ENCODE measurements at places on chromosomes 11 and 22. TPM values are rescaled to one million over a fixed set of nuclear protein-coding genes. Genes with fewer than 3 reads are reported as not detected.
A peak's percentile ranks its signal among the peaks of the same experiment; 100 is the strongest.

- no peaks in the 10 kb centered on the region for H3K27me3 ChIP-seq
- peaks cover 53% of the 10 kb centered on the region for H3K4me1 ChIP-seq
- H3K4me3 ChIP-seq, result peak overlapping the region; percentile 79
- DNase-seq, result no peak
- peak overlapping the region; percentile 97 for H3K27ac ChIP-seq
Observed at GRCh38 chr11:128520888-128521681, 66.3 kb downstream of the ETS1 start.

DRD2 gene
- 0.13 TPM for total RNA-seq

OR51B4 gene
- total RNA-seq, result not detected

DNA sequence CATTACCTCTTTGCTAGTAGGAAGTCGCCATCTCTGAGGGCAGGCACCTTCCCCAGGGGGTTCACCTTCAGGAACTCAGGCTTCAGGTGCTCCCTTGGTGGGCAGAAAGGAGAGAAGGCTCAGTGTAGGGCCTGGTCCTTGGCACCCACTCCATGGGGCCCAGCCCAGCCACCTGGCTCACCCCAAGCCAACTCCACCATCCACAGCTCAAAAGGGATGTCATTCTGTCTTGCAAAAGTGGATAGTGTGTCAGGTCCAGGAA is 2.7 kb upstream of the GSTT4 start:
- DNase-seq, result no peak
- no peak overlapping the region for H3K27ac ChIP-seq
- no peaks in the 10 kb centered on the region for H3K27me3 ChIP-seq

TREH gene
- total RNA-seq, result 0.89 TPM

DNA sequence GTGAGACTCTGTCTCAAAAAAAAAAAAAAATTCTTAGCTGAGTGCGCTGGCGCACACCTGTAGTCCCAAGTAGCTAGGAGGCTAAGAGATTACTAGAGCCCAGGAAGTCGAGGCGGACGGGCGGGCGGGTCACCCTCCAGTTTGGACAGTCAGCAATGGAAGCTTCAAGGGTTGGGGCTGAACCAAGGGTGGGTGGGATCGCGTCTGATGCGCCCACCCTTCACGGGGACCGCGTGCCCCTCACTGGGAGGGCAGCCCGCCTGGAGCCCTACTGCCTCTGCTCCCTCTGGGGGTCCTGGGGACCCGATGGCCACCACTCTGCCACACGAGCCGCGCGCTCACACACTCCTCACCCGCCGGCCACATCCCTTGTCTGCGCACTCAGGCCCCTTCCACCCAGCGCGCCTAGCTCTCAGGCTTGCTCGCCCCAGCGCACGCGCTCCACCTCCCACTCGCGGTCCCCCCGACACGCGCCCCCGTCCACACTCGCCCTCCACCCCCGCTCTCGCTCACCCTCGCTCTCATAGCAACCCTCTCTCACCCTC is 494 bp downstream of the CHID1 start:
- H3K36me3 ChIP-seq, result no peaks in the 10 kb centered on the region
- peaks cover 13% of the 10 kb centered on the region for H3K4me1 ChIP-seq
- no peak for DNase-seq
- peak overlapping the region; percentile 96 for H3K4me3 ChIP-seq
- peak overlapping the region; percentile 91 for H3K27ac ChIP-seq

GRCh38 chr22:35838855-35839576 is 121.3 kb downstream of the APOL5 start:
- DNase-seq, result no peak
- no peaks in the 10 kb centered on the region for H3K27me3 ChIP-seq
- peaks cover 41% of the 10 kb centered on the region for H3K4me1 ChIP-seq

DNA sequence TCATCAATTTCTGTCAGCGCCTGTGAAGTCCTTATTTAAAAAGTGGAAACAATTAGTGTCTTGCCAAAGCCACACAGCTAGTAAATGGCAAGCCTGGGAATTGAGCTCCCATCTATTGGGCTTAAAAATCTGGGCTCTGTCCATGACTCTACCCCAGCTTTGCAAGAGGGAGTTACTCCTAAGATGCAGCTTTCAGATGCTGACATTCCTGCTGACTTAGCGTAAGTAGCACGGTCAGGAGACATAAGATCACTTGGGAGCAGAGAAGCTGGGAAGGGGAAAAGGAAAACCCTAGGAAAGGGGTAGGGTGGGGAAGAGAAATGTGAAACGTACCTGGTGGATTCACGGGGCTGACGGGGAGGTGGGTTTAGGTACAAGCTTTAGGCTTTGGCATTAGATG is 36.0 kb upstream of the OR4B1 start:
- no peaks in the 10 kb centered on the region for H3K36me3 ChIP-seq
- no peak for DNase-seq
- no peaks in the 10 kb centered on the region for H3K4me1 ChIP-seq

DNA sequence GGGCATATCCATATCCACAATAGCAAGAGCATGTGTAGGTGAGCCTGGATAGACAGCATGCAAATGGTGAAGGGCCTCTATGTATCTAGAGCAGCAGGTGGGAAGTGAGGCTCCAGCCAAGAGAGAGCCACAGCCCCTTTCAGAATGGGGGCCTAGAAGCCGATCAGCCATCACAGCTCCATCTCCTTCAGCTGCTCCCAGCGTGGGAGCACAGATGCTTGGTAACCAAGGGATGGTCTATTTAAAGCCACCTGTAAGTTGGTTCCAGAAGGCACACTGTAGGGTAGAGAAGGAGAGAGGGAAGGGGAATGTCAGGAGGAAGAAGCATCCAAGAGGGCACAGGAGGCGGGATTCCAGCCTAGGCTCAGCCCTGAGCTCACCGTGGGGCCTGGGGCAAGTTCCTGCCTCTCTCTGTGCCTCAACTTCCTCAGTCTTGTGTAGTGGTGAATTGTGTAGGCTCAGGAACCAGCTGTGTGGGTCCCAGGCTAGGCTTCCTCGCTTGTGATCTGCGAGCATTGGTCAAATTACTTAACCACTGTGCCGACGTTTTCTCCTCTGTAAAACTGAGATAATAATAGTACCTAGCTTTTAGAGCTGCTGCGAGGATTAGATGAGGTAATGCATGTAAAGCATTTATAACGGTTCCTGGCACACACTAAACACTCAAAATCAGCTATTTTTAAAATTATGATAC is 122.9 kb upstream of the NAV2 start:
- no peaks in the 10 kb centered on the region for H3K27me3 ChIP-seq
- H3K4me3 ChIP-seq, result no peak overlapping the region
- DNase-seq, result no peak
- H3K4me1 ChIP-seq, result no peaks in the 10 kb centered on the region
- no peaks in the 10 kb centered on the region for H3K36me3 ChIP-seq
- H3K27ac ChIP-seq, result no peak overlapping the region

GRCh38 chr11:102168481-102168880 is 58.2 kb downstream of the YAP1 start:
- H3K27me3 ChIP-seq, result no peaks in the 10 kb centered on the region
- H3K36me3 ChIP-seq, result peaks cover 8% of the 10 kb centered on the region
- no peak overlapping the region for H3K27ac ChIP-seq
- H3K4me3 ChIP-seq, result no peak overlapping the region
- H3K4me1 ChIP-seq, result peaks cover 5% of the 10 kb centered on the region

CDKN1C gene
- 71.9 TPM for total RNA-seq

DNA sequence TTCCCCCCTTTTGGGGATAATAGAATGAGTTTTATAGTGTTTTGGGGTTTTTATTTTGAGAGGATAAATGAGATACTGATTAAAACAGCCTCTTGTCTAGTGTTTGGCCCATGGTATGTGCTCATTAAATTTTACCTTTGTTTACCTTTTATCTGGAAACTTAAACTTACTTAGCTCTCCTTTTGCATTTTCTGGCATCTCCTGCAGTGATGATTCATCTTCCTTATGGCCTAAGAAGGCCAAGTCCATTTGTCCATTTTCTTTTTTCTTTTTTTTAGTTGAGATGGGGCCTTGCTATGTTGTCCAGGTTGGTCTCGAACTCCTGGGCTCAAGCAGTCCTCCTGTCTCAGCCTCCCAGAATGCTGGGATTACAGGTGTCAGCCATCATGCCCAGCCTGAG is 156.3 kb downstream of the COMMD9 start:
- H3K27me3 ChIP-seq, result no peaks in the 10 kb centered on the region
- H3K36me3 ChIP-seq, result no peaks in the 10 kb centered on the region
- DNase-seq, result no peak
- no peak overlapping the region for H3K27ac ChIP-seq
- H3K4me1 ChIP-seq, result no peaks in the 10 kb centered on the region
- H3K4me3 ChIP-seq, result no peak overlapping the region

- H3K27me3 ChIP-seq, result no peaks in the 10 kb centered on the region
- no peak overlapping the region for H3K27ac ChIP-seq
Observed at GRCh38 chr11:62702246-62702645, 5.0 kb downstream of the BSCL2 start.

NXPE4 gene
- total RNA-seq, result not detected

DNA sequence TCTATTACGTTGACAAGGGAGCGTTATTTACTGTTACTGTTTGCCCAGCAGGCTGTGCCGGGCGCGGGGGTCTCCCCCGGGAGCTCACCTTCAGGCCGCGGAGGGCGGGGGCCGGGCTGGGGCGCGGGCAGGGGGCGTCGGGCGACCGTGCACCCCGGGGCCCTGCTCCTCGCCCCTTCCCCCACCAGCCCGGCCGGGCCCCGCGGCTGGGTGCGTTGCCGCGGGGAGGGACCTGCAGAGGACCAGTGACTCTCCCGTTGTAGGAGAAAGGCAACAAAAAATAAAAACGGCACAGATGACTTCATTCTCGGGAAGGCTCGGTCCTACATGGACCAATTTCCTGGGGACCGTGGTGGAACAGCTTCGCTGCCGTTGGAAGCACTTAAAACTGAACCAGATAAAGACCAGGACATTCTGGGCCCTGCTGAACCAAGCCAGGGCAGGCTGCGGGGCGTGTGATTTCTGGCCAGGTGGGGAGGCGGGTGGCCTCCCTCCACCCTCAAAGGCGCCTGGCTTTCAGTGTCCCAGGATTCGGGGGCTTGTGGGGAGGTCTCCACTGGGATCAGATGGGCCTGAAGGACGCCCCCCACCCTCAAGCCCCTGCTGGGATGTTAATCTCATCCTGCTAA is 57.4 kb downstream of the IGLL1 start:
- H3K4me3 ChIP-seq, result no peak overlapping the region
- H3K27me3 ChIP-seq, result no peaks in the 10 kb centered on the region
- H3K36me3 ChIP-seq, result no peaks in the 10 kb centered on the region
- H3K27ac ChIP-seq, result peak overlapping the region; percentile 46
- DNase-seq, result no peak
- peaks cover 29% of the 10 kb centered on the region for H3K4me1 ChIP-seq

DNA sequence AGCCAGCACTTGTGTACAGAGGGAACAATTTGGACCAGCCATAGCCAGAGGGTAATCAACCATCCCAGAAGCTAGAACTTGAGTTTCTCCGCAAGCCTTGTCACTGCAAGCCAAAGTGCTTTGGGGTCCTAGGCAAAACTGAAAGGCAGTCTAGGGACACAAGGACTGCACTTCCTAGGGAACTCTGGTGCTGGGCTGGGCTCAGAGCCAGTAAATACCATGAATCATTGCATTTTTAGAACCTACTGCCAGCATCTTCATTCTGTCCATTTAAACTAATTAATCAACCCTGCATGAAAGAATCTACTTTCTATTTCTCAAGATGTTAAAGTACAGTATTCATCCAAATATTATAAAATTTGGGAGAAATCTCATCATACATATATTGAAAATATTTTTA is 20.0 kb downstream of the PATE3 start:
- DNase-seq, result no peak
- H3K27me3 ChIP-seq, result no peaks in the 10 kb centered on the region
- no peak overlapping the region for H3K4me3 ChIP-seq

MRGPRE gene
- total RNA-seq, result not detected

- H3K4me1 ChIP-seq, result peaks cover 27% of the 10 kb centered on the region
- H3K36me3 ChIP-seq, result no peaks in the 10 kb centered on the region
- no peaks in the 10 kb centered on the region for H3K27me3 ChIP-seq
- DNase-seq, result no peak
Observed at GRCh38 chr11:102464037-102464436, 11.5 kb upstream of the TMEM123 start.

ABCG4 gene
- 0.78 TPM for total RNA-seq

CXCR5 gene
- 0.15 TPM for total RNA-seq

- no peak for DNase-seq
- H3K27ac ChIP-seq, result peak overlapping the region; percentile 50
- H3K36me3 ChIP-seq, result no peaks in the 10 kb centered on the region
Observed at GRCh38 chr22:38172832-38173640, 8.6 kb downstream of the PLA2G6 start.

OR2AG2 gene
- 0.13 TPM for total RNA-seq

- no peak overlapping the region for H3K4me3 ChIP-seq
- peak; percentile 43 for DNase-seq
- H3K4me1 ChIP-seq, result peaks cover 30% of the 10 kb centered on the region
Observed at GRCh38 chr11:102144357-102145355, 34.4 kb downstream of the YAP1 start.

DNA sequence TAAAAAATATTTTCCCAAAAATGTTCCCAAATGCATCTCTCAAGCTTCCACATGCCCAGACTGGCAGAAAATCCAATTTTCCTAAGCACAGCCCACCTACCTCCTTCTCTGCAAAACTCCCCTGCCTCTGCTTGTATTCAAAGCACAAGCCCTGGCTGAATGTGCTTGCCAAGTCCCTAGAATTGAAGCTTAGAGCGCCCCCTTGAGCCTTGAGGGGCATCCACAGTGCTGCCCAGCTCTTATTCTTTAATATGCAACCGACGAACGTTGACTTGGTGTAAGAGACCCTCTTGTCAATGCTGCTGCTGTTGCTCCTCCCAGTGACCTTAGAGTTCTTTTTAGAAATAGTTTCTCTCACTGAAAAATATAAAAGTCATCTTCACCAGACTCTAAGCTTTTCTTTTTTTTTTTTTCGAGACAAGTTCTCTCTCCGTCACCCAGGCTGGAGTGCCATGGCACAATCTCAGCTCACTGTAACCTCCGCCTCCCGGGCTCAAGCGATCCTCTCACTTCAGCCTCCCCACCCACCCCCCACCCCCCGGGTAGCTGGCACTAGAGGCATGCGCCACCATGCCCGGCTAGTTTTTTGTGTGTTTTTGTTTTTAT is 63.5 kb upstream of the CAPRIN1 start:
- H3K36me3 ChIP-seq, result no peaks in the 10 kb centered on the region
- no peak overlapping the region for H3K4me3 ChIP-seq
- H3K27me3 ChIP-seq, result no peaks in the 10 kb centered on the region

- no peak overlapping the region for H3K27ac ChIP-seq
- H3K27me3 ChIP-seq, result no peaks in the 10 kb centered on the region
- H3K36me3 ChIP-seq, result peaks cover 39% of the 10 kb centered on the region
- peaks cover 10% of the 10 kb centered on the region for H3K4me1 ChIP-seq
Observed at GRCh38 chr11:11290354-11290753, 62.7 kb downstream of the CSNK2A3 start.

GRCh38 chr11:3849297-3849874 is 6.1 kb upstream of the STIM1 start:
- H3K36me3 ChIP-seq, result no peaks in the 10 kb centered on the region
- no peaks in the 10 kb centered on the region for H3K27me3 ChIP-seq
- no peak overlapping the region for H3K27ac ChIP-seq
- H3K4me1 ChIP-seq, result peaks cover 8% of the 10 kb centered on the region

DNA sequence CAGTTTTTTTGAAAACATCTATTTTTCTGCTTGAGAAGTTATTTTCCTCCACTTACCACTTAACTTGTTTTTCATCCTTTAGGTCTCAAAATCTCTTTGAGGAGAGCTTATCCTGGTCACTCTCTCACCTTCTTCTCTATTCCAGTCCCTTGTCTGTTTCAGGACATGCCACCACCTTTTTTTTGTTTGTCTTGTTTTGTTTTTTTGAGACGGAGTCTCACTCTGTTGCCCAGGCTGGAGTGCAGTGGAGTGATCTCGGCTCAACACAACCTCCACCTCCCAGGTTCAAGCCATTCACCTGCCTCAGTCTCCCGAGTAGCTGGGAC is 4.6 kb upstream of the BCL2L13 start:
- no peaks in the 10 kb centered on the region for H3K27me3 ChIP-seq
- H3K4me3 ChIP-seq, result no peak overlapping the region
- peaks cover 12% of the 10 kb centered on the region for H3K4me1 ChIP-seq
- DNase-seq, result no peak
- no peak overlapping the region for H3K27ac ChIP-seq

PIWIL4 gene
- 4.6 TPM for total RNA-seq

Measured in upper lobe of left lung (tissue), 6 donors.